ENCODE measurements at places on chromosomes 2 and 18.

- no peak for DNase-seq
These were observed 898.7 kb downstream of the BCL11A start for GRCh38 chr2:59654710-59655109.

- no peak for DNase-seq
These were observed 22.5 kb upstream of the RMND5A start for GRCh38 chr2:86697551-86698104.

- DNase-seq = no peak
These were observed 925.7 kb downstream of the DCDC2C start for GRCh38 chr2:4628998-4629501.

- peak; percentile 60 for DNase-seq
These were observed 376.1 kb downstream of the IRS1 start for GRCh38 chr2:226423498-226423960.

DNA sequence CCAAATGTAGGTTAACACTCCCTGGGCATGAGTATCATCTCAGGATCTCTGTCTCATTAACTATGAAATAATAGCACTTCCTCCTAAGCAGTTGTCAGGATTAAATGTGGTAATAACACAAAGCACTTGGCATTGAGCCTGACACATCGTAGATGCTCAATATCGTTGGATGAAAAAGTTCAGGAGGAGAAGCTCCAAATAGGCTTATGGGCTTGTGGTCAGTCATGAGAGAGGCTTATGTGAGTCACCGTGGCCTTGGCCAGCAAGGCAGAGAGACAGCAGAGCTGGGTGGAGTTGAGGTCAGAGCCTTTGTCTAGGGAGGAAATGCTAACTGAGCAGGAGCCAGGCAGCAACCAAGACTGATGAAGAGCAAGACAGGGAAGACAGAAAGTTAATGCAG, 68.3 kb upstream of the PPM1B start:
- peak; percentile 29 for DNase-seq

DNA sequence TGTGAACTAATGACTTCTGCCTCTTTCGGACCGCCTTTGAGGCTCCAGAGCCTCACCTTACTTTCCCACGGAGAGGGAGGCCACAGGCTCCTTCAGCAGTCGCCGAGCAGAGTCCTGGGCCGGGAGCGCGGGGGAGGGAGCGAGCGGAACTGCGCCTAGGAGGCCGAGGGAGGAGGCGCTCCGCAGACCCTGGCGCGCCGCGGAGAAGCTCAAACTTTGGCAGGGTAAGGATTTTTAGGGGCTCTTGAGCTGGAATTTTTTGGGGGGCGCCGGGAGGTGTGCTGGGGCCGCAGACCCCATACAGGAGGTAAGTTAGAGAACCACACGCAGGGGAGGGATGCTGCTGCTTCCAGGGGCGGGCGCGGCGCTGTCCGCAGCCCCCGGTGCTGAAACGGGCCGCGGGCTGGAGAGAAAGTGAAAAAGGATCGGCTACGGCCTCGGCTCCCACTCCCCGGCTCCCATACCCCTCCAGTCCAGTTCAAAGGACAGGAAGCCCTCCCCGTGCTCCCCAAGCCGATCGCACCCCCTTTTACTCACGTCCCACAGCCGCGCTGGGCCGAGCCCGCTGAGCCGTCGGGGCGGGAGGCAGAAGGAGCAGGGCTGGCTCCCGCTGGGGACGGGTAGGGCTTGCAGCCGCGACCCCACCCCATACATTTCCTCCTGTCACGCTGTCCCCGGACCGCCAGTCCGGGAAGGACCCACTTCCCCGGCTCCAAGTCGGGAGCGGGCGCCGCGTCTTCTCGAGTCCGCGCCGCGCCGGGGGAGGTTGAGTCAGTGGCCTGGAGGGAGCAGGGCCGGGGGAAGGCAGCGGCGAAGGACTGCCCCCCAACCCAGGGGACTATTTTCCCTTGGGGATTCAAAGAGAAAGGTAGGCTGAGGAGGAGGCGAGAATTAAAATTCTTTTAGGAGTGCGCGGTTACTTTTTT, at the start of gene CNGA3:
Gene CNGA3 (plus strand): TSS at position 146 of the 926 bp plus-strand sequence. CDS start 23,520 bp downstream, outside the sequence.
- DNase-seq = no peak

DNA sequence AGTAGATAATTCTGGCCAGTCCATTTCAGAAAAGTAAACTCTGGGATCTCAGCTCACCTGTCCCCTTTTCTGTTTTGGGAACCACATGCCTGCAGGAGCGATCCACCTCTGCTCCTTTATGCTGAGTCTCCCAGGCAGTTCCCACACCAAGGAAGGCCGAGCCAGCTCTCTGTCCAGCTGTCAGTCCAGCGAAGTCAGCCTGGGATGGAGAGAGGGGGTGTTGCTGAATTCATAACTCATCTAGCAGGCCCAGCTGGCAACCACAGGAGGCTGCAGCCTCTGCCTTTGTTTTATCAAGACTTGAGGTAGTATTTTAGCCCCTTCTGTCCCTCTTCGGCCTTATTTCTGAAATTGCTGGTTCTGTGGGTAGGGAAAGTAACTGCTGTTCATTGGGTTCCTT, 209.9 kb downstream of the ARL4C start:
- no peak for DNase-seq

- DNase-seq = no peak
These were observed 38.2 kb upstream of the PPM1B start for GRCh38 chr2:44130441-44130840.

- DNase-seq = peak; percentile 2
These were observed 745.8 kb upstream of the CHAC2 start for GRCh38 chr2:53021828-53022227.

DNA sequence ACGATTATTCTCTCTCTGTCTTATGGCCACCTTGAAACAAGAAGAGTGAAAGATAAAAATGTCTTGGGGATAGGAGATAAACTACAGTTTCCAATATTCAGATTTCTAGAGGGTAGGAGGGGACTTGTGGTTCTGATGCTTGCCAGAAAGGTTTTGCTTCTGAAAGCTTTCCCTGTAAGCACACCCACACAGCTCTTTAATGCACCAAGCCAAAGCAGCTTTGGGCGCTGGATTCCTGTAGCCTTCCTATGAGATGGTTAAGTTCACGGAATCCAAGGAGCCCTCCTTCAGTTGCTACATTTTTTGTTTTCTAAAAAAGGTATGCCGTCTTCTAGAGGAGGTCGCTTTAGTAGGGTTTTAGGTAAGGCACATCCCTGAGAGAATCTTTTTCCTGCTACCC, 4.9 kb downstream of the LRRTM1 start:
- DNase-seq = no peak

DNA sequence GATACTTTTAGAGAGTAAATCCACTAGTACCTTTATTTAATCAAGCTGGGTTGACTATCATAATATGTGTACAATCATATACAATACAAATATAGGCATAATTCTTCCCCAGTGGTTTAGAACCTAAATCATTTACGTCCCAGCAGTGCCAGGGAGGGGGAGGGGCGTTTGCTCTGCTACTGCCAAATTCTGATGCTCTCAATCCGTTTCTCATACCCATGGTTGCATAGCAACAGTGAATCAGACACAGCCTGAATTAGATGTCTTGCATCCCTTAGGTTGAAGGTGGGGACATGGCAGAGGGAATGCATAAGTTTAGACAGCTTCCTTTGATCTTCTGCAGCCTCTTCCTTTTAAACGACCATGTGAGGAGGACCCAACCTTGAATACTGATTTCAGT, 135.4 kb downstream of the ABCA12 start:
- no peak for DNase-seq

DNA sequence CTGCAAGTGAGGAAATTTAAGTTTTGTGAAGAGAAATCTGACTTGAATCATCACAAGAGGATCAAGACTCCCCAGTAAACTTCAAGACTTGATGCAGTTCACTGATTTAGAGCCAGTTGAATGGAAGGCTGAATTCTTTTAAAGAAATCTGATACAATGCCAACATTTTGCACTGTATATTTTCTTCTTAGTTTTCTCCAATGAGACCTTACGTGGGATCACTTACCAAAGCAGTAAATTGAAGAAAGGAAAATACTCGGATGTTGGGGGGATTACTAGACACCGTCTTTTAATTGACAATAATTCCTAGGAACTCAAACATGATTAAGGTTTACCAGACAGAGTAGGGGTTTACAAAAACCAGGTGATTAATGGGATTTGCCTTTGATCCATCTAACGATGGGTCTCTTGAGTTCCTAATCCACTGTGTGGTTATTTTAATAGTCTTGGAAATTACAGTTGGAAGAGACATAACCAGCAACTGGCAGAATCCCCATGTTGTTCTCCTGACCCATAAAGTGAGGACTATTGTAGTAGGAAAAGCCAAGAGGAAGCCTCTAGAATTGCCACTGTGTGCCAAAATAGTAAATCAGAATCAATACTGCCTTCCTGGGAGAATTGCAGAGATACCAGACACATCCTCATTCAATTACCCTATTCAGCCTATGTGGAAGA, 354.5 kb downstream of the PID1 start:
- DNase-seq = no peak

- DNase-seq = no peak
These were observed 25.2 kb downstream of the PNO1 start for GRCh38 chr2:68182902-68183301.

DNA sequence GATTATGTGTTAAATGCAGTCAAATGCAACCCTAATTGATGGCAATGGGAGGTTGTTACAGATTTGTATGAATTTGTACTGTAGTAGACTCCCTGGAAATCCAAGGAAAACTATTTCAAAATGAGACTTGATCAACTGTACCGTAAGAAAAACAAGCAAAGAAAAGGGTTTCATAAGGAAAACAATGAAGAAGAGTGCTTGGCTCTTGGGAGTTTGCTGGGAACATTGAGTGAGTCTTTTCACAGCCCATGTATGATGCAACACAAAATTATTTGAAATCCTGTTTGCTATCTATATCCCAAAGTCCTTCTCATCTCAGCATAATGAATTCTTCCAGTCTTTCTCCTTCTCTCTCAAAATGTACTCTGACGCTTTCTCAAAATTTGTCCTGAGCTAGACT, 67.0 kb upstream of the OSR1 start:
- DNase-seq = no peak

GRCh38 chr18:46754188-46754587, 2.7 kb downstream of the ST8SIA5 start:
- DNase-seq = no peak

DNA sequence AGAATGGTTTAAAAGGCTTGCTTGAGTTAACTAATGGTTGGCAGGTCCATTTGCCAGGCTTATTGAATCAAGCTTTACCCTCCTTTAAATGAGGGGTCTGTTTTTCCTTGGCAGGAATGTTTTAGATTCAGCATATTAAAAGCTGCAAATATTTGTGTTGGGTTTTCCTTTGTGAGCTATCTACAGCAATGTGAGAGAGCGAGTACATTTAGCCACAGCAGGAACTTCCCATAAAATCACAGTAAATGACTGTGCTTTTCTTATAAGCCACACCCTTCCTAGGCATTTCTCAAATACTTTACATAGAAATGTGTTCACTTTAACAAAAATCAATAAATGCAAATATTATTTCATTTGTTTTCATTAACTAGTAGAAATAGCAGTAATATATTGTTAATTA, 23.9 kb downstream of the CALCRL start:
- no peak for DNase-seq

- no peak for DNase-seq
These were observed 769 bp downstream of the FKBP1B start for GRCh38 chr2:24050041-24050979.

- DNase-seq = no peak
These were observed 27.4 kb downstream of the ADI1 start for GRCh38 chr2:3491716-3492474.

DNA sequence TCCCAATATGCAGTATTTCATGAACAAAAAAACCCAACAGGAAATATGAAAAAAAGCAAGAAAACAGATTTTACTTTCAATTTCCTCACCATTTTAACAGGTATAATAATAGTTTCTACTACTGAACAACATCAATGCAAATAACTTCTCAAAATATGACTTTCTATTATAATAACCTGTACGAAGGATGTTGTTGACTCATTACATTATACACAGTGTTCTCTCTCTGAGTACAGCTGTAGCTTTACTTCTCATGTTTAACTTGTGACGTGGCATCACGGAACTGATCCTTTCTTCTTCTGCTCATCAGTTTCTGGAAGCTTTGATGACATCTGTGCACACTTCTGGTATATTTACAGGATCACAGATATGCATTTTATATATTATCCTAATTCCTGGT, 40.0 kb downstream of the FAM228A start:
- DNase-seq = peak; percentile 57

DNA sequence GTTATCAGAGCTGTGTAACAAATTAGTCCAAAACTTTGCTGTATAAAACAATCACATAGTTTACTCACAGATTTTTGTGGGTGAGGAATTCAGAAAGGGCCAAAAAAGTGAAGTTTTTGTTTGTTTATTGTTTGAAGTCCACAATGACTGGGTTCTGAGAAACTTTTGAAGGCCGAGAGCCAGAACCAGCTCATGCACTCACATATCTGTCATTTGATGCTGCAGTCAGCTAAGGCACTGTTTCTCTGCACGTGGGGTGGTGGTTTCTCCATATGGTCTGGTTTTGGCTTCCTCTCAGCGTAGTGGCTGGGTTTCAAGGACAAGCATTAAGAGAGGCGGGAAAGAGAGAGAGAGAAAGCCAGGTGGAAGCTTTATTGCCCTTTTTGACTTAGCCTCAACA, 131.8 kb downstream of the TWIST2 start:
- no peak for DNase-seq

DNA sequence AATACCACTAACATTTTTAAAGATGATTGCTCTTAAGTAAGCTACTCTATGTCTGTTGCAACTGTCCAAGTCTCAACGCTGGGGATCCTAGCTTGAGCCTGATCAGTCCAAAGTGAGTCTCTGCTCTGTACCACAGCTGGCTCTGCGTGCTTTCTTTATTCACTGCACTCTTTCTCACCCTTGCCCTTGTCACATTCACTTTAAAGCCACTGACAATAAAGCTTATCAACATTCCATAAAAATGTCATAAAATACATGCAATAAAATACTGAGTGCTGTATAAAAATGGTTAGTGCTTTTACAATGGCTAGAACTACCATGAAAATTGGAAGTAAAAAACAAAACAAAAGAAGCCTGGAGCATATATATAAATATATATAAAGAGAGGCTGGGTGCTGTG, 45.5 kb upstream of the LRRTM4 start:
- DNase-seq = no peak

- DNase-seq = peak; percentile 39
These were observed 1.6 kb downstream of the CRIM1 start for GRCh38 chr2:36356990-36357846.

DNA sequence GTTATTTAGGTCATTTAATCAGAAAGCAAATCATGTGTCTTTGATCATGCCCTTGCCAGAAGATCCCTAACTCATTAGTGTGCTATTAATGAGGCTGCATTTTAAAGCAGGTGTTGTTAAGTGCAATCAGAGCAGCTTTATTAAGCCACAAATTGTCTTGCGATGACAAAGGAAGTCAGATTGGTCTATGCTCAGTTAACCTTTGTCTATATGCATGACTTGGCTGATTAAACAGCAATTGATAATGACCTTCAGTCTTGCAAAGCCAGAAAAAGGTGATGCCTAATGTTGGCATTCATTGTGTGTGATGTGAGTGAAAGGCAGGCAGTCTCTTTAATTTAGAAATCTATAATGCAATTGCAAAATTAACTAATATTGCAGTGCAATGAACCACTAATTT, 166.9 kb downstream of the RND3 start:
- DNase-seq = no peak

DNA sequence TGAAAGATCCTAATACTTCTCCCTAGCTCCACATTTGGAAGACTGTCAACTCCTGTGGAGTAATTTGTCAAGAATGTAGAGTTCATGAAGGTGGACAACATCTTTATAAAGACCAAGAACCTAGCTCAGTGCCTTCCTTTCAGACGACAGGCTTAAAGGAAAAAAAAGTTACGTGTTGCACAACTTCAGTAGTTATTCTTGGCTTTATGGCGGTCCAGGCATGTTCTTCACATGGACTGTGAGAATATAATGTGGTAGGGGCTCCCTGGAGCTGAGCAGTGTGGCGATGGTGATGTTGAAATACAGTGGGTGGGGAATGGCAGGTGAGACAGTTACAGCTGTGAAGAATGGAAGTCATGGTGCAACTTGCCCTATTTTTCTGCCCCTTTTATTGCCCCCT, 3.9 kb downstream of the TAF1B start:
- no peak for DNase-seq
